ENCODE measurements at places on chromosomes 2 and 18. TPM values are rescaled to one million over a fixed set of nuclear protein-coding genes. Genes with fewer than 3 reads are reported as not detected.

GRCh38 chr18:12036201-12036751 is 55.0 kb downstream of the IMPA2 start:
- H3K4me1 ChIP-seq = no peaks in the 10 kb centered on the region
- H3K36me3 ChIP-seq = no peaks in the 10 kb centered on the region
- H3K4me3 ChIP-seq = no peak overlapping the region
- H3K27ac ChIP-seq = no peak overlapping the region

- no peaks in the 10 kb centered on the region for H3K27me3 ChIP-seq
- peaks cover 29% of the 10 kb centered on the region for H3K36me3 ChIP-seq
- H3K4me1 ChIP-seq = no peaks in the 10 kb centered on the region
- no peak overlapping the region for H3K27ac ChIP-seq
- DNase-seq = no peak
- no peak overlapping the region for H3K4me3 ChIP-seq
Observed at GRCh38 chr2:160288324-160288723, 88.3 kb upstream of the ITGB6 start.

GRCh38 chr2:213220967-213221603 is 63.2 kb upstream of the SPAG16 start:
- no peak for DNase-seq
- H3K27me3 ChIP-seq = no peaks in the 10 kb centered on the region
- no peaks in the 10 kb centered on the region for H3K4me1 ChIP-seq
- no peak overlapping the region for H3K4me3 ChIP-seq
- no peak overlapping the region for H3K27ac ChIP-seq
- H3K36me3 ChIP-seq = no peaks in the 10 kb centered on the region

Gene C2orf80
- total RNA-seq = not detected

Gene REEP1
- total RNA-seq = 0.20 TPM

GRCh38 chr2:136206613-136207012 is 88.7 kb upstream of the CXCR4 start:
- peaks cover 12% of the 10 kb centered on the region for H3K4me1 ChIP-seq
- H3K4me3 ChIP-seq = no peak overlapping the region
- no peaks in the 10 kb centered on the region for H3K36me3 ChIP-seq
- H3K27me3 ChIP-seq = no peaks in the 10 kb centered on the region
- no peak for DNase-seq

- no peak for DNase-seq
- H3K36me3 ChIP-seq = no peaks in the 10 kb centered on the region
- no peaks in the 10 kb centered on the region for H3K4me1 ChIP-seq
- H3K4me3 ChIP-seq = no peak overlapping the region
- no peaks in the 10 kb centered on the region for H3K27me3 ChIP-seq
Observed at GRCh38 chr2:236628981-236629605, 59.5 kb downstream of the ACKR3 start.

DNA sequence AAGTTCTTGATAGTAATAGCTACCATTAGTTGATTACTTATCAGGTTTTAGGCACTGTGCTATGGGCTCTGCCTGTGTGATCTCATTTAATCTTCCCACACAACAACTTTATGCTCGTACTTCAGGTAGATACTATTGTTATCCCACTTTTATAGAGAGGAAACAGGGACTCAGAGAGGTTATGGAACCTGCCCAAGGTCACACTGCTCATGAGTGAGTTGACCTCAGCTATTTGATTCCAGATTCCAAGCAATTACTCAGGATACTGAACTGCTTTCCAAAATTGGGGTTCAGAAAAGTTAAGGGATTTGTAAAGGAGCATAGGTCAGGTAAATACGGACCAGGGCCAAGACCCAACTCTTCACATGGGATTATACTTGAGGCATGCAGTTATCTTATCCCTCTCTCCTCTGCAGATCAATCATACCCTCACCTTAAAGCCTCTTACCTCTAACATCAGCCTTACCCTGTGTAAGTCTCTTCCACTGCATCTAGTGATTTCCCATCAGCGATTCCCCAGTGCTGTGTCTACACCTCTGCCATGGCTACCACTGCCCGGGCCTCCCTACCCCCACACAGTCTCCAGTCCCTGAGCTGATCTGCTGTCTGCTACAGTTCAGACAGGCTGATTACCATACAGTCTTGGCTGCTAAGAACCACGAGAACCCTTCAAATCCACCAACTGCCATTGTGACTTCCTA is 74.4 kb downstream of the ANTXR1 start:
- no peaks in the 10 kb centered on the region for H3K36me3 ChIP-seq
- no peaks in the 10 kb centered on the region for H3K4me1 ChIP-seq

GRCh38 chr2:32484937-32485336 is 128.1 kb downstream of the BIRC6 start:
- H3K36me3 ChIP-seq = peaks cover 28% of the 10 kb centered on the region
- no peak overlapping the region for H3K4me3 ChIP-seq
- no peaks in the 10 kb centered on the region for H3K4me1 ChIP-seq
- no peak for DNase-seq
- H3K27ac ChIP-seq = no peak overlapping the region

- no peak overlapping the region for H3K27ac ChIP-seq
- H3K27me3 ChIP-seq = no peaks in the 10 kb centered on the region
- no peak overlapping the region for H3K4me3 ChIP-seq
- no peak for DNase-seq
Observed at GRCh38 chr18:68233018-68233417, 481.9 kb downstream of the TMX3 start.

Gene UGT1A8
- total RNA-seq = not detected

DNA sequence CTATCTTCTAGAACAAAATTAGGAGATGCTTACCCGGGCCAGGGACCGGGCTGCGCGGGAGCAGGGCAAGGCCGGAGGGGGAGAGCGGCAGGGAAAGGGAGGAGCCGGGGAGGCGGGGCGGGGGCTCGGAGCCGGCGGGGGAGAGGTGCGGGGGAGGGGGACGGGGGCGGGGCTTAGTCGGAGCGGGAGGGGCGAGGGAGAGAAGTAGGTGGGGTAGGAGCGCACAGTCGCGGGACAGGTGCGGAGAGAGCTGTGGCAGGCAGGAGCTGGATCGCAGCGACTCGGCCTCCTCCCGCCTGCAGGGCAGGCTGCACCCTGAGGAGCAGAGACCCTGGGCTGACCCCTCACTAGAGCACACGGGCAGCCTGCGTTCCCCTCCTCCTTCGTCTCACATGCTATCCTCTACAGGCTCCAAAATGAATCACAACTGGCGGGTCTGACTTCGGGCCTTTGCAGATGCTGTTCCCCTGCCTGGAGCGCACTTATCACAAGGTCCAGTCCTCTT is 290.3 kb downstream of the CELF4 start:
- DNase-seq = no peak
- H3K36me3 ChIP-seq = no peaks in the 10 kb centered on the region
- no peak overlapping the region for H3K27ac ChIP-seq

Gene THSD7B
- not detected for total RNA-seq

Gene AGAP1
- 2.7 TPM for total RNA-seq

Gene SCG2
- not detected for total RNA-seq

Gene SLC16A14
- 1.0 TPM for total RNA-seq

DNA sequence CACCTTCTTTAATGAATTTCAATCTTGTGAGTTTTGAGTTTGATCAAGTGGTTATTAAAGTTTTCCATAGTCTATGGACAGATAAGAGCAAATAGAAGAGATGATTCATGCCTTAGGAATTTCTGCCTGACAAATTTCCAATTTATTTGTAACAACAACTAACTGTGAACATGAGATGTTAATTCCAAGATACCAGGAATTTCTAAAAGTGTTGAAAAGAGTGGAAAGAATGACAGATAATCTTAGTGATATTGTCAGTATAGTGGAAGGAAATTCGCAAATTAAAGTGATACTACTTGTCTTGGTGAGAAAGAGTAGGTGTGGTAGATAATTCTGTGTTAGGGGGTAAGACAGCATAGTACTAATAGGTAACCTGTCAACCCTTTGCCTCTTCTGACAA is 82.4 kb downstream of the AGPS start:
- H3K4me3 ChIP-seq = no peak overlapping the region
- H3K27ac ChIP-seq = no peak overlapping the region
- DNase-seq = no peak

Gene PLGLB1
- 4.4 TPM for total RNA-seq

DNA sequence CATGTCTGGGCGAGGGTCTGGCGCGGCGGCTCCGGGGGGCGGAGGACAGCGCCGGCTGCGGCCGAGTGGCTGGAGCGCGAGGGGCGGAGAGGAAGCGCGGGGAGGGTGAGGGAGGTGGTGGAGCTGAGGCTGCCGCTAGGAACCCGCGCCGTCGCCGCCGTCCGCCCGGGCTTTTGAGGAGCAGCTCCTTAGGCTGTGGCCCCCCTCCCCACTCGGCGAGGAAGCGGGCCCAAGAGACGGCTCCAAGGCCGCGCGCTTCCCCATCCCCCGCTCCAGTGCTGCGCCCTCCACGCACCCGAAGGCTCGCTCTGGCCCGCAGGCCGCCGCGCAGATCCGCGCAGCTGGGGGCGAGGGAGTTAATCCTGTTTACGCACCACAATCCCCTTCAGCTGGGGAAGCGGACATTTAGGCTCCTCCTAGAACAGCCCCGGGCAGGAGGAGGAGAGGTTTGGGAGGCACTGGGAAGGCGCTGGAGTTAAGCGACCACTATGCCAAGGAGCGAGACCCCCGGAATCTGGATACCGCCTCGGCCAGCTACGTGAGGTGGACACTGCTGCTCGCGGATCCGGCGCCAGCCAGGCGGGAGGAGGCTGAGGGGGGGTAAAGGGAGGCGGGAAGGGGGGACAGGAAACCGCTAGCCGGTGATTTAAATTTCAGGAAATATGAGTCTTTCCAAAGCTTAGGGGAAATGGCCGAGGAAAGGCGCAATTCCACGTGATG is at the start of gene CNRIP1:
TSS of gene CNRIP1 (minus strand) at position 552 of the 720 bp plus-strand sequence. CDS start at position 3, 549 bp downstream.
- H3K4me1 ChIP-seq = peaks cover 11% of the 10 kb centered on the region
- H3K36me3 ChIP-seq = no peaks in the 10 kb centered on the region
- H3K27me3 ChIP-seq = peaks cover 17% of the 10 kb centered on the region
- H3K27ac ChIP-seq = no peak within 1 kb of the TSS

DNA sequence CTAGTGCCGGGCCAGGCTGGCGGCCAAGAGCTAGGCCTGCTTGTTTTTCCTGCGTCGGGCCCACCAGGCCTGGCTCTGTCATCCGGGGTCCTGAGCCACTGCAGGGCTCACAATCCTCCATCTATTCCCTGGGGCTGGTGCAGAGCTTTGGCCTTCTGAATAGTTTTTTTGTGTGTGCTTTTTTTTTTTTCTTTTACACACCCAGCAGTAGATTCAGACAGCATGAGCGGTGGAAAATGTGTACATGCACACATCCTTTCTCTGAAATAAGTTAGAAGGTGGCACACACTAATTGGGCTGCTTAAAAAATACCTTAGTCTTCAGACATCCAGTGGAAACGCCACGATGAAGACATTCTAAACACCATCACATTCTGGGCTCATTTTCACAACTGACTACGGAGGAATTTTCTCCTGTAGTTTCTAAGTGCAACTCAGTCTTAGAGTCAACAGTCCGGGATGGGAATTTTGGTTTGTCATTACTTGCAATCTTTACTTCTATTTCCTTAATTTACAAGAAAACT is 6.1 kb downstream of the ZFP36L2 start:
- peaks cover 36% of the 10 kb centered on the region for H3K36me3 ChIP-seq
- peak overlapping the region; percentile 99 for H3K4me3 ChIP-seq
- peaks cover 40% of the 10 kb centered on the region for H3K4me1 ChIP-seq
- DNase-seq = no peak
- no peaks in the 10 kb centered on the region for H3K27me3 ChIP-seq
- H3K27ac ChIP-seq = peak overlapping the region; percentile 97

- no peaks in the 10 kb centered on the region for H3K27me3 ChIP-seq
- no peak for DNase-seq
- H3K4me1 ChIP-seq = no peaks in the 10 kb centered on the region
- H3K4me3 ChIP-seq = no peak overlapping the region
Observed at GRCh38 chr2:238689871-238690389, 158.0 kb upstream of the TWIST2 start.

DNA sequence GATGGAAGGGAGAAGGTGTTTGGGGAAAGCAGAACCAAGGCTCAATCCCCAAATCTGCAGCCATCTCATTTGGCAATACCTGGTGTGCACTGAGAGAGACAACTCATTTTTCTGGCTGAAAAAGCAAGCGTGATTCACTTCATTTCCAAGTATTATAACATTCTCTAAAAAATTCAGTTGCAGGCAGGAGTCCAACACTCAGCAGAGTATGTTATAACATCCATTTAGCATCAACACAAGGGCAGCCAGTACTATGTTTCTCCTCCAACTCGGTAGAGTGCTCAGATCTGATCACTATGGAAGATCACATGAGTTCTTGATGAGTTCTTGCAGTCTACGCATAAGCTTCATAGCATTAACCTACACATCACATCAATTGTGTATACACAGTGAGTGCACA is 99.4 kb upstream of the PID1 start:
- H3K27me3 ChIP-seq = no peaks in the 10 kb centered on the region
- no peaks in the 10 kb centered on the region for H3K36me3 ChIP-seq
- H3K27ac ChIP-seq = no peak overlapping the region
- H3K4me3 ChIP-seq = no peak overlapping the region
- H3K4me1 ChIP-seq = no peaks in the 10 kb centered on the region
- no peak for DNase-seq

DNA sequence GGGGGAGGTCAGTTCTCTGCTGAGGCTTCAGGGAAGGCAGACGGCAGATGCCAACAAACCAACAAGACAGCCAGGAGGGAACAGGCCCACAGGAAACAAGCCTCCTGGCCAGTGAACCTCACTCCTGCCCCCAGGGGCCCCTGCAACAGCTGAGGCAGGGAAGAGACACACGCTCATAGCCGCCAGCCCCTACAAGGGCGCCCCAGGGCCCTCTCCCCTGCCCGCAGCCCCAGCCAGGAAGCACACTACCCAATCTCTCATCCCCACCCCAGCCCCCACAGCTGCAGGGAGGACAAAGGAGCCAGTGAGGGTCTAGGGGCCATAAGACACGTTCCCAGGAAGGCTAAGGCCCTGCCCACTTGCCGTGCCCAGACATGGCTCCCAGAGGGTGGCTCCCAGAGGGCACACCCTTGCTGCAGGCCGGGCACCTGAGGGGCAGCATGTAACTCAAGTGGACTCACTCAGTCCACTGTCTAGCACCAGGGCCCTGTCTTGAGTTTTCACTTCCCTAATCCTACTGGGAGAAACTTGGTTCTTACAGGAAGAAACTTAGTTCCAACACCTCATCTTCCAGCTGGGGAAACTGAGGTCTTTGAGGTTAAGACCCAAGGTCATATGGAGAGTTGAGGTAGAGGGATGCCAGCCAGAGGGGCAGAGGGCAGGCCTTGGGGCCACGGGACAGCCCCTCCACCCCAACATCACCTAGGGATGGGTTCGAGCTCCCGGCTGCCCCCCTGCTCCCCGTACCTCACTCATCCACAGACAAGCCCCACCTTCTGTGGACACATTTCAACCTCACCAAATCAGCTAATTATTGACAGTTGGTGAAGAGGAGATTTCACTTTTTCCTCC is 37.3 kb downstream of the EMX1 start:
- DNase-seq = no peak
- no peaks in the 10 kb centered on the region for H3K36me3 ChIP-seq
- H3K4me1 ChIP-seq = peaks cover 18% of the 10 kb centered on the region
- H3K27ac ChIP-seq = peak overlapping the region; percentile 40
- peak overlapping the region; percentile 53 for H3K4me3 ChIP-seq

- H3K4me3 ChIP-seq = peak overlapping the region; percentile 97
- no peaks in the 10 kb centered on the region for H3K27me3 ChIP-seq
- peak overlapping the region; percentile 85 for H3K27ac ChIP-seq
- no peaks in the 10 kb centered on the region for H3K36me3 ChIP-seq
Observed at GRCh38 chr2:63840081-63840784, 1.5 kb upstream of the UGP2 start.
